ENCODE measurements at places on chromosomes 6 and 20.
A peak's percentile ranks its signal among the peaks of the same experiment; 100 is the strongest.

DNA sequence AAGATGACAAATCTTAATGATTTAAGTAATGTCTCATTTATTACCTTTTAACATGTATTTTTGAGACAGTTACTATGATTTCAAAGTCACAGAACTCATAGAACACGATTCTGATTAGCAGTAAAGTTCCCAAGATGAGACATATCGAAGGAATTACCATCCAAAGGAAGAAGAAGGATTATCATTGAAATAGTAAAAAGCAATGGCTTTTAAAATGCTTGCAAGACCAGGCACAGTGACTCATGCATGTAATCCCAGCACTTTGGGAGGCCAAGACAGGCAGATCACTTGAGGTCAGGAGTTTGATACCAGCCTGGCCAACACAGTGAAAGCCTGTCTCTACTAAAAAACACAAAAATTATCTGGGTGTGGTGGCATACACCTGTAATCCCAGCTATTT is 219.2 kb downstream of the KHDC1L start:
- DNase-seq, result no peak

DNA sequence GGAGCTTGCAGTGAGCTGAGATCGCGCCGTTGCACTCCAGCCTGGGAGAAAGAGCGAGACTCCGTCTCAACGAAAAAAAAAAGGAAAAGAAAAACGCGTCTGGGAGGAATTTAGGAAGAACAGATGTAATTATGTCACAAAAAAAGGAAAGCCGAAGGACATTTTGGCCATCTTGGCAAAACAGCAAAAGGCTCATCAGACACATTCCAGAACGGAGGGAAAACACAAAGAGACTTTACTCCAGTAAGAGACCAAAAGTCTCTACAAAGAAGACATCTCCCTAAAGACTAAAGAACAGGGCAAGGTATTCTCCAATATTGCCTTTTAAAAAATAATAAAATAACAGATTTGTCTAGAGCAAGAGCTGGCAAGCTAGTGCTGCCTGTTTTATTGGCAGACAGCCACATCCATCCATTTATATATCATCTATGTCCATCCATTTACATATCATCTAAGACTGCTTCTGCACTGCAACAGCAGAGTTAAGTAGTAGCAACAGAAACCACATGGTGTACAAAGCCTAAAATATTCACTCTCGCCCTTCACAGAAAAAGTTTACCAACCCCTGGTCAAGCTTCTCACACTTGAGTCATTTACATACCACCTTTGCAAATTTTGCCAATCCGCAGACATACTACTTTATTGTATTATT is 133.9 kb downstream of the ZMYND8 start:
- DNase-seq, result no peak

DNA sequence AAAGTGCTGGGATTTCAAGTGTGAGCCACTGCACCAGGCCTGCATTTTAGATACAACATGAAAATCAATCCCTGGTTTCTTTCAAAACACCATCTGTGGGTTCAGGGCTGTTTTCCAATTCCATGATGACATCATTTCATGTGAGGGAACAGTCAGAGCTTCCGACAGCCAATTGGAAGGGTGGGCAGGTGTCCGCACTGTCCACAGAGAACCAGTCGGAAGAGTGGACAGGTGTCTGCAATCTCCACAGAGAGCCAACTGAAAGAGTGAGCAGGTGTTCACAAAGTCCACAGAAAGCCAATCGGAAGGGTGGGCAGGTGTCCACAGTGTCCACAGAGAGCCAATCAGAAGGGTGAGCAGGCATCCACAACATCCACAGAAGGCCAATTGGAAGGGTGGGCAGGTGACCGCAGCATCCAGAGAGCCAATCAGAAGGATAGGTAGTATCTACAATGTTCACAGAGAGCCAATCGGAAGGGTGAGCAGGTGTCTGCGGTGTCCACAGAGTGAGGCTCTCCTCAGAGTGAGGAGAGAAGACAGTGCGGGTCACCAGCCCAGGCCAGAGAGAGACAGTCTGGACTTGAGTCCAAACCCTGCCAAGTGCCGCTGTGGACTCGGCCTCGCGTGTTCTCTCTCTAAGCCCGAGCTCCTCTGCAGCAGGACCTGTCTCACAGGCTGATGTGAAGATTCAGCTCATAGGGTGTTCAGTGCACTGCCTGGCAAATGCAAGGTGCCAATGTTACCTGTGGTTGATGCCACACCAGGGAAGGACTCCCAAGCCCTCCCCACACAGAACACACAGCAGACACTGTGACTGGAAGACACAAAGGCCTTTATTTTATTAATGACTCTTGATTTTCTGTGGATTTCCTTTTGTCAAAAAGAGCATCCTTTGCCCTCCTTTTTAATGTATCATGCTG is 57.3 kb downstream of the DLL1 start:
- DNase-seq, result no peak

DNA sequence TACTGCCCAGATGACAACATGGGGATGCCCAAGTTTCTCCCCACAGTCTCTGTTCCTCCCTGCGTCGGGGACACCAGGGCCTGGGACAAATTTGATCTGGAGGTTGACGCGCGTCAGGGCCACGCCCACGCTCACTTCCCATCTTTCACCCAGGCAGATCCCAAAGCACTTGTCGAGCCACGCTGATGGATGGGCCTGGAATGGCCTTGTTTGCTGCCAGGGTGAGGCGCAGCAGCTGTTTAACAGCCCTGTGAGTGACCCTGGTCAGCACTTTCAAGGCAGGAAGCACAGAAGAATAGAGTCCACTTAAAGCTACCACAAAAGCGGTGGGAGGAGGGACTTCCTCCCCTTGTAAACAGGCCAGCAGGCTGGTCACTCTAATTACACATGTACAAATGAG is 324.7 kb upstream of the JARID2 start:
- peak; percentile 77 for DNase-seq

GRCh38 chr6:1860756-1861348 is 251.1 kb downstream of the FOXC1 start:
- DNase-seq, result no peak

DNA sequence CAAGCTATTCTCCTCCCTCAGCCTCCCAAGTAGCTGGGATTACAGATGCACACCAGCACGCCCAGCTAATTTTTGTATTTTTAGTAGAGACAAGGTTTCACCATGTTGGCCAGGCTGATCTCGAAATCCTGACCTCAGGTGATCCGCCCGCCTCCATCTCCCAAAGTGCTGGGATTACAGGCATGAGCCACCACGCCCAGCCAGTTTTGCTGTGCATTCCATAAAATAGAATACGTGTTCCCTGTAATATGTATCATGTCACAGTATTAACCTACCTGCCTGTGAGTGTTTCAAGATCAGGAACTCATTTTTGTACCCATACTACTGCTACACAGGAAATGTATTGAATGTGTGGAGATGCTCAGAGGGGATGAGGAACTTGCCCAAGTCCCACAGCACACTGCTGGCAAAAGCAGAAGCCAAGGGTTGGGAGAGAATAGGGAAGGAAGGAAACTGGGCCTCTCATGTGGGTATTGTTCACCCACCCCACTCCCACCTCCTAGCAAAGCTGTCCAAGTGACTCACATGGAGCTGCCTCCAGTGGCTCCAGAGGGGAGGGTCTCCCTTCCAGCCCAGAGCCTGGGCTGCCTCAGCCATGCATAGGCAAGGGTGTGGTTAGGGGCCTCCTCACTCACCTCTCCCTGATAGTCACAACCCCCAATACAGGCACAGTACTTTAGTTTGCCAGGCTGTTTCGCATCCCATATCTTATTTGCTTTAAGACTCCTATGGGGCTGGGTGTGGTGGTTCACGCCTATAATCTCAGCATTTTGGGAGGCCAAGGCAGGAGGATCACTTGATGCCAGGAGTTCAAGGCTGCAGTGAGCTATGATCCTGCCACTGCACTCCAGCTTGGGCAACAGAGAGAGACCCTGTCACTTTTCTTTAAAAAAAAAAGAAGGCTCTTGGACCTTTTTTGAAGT is 9.4 kb downstream of the HM13 start:
- no peak for DNase-seq

GRCh38 chr20:63309261-63310071 is 16.5 kb downstream of the COL20A1 start:
- no peak for DNase-seq

DNA sequence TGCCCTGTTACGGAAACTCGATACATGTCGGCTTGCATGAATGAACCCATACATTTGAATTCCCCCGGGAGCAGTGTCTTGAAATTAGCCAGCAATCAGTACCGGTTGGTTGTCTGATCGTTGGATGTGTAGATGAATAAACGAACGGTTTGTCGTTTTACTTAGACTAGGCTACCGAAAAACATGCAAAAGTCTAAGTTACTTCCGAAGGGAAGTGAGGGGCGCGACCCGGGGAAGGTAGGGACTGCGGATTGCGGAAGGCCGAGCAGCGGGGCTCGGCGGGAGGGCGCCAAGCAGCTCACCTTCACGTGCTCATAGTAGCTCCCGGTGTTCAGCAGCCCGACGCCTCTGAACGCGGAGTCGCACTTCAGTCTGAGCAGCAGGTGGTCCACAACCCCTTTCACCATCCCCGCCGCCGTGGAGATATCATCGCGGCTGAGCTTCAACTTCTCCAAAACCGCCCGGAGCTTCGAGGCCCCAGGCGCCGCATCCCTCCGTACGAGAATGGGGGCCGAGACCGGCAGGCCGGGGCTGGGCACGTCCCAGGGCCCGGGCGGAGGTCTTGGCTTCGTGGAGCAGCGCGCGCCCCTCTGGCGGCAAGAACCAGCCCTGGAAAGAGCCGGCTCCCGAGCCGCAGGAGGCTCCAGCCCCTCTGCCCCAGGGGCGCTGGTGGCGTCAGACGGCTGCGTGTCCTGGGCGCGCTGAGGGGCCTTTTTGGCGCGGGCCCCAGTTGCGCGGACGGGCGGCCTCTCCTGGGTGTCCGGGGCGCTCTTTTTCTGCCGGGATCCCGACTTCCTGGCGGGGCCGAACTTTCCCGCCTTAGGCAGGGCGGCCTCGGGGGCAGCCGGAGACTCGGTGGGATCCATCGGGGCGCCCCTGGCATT is 632 bp downstream of the CGAS start:
- DNase-seq, result peak; percentile 30

GRCh38 chr20:18276821-18277220 is 11.5 kb upstream of the ZNF133 start:
- peak; percentile 72 for DNase-seq

DNA sequence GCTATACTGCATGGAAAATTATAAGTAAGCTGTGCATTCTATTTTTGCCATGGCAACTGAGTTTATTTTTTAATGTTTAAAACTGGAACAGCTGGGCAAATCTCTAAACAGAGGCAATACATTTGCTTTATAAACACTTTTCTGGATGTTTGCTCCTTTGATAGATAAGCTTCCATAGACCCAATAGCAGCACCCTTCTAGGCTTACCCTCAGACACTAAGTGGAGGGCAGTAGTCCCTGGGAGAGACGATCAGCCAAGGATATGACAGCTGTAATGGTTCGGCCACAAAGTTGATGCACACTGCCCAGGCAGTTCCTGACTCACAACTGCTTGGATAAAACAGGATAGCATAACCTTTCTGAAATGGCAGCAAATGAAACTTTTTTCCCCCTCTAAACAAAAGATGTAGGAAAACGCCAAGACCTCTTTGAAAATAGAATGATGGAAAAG is 8.5 kb upstream of the MRPS10 start:
- no peak for DNase-seq

GRCh38 chr6:7697820-7698623 is 27.9 kb upstream of the BMP6 start:
- DNase-seq, result no peak

GRCh38 chr6:169177516-169178166 is 76.0 kb downstream of the THBS2 start:
- no peak for DNase-seq

DNA sequence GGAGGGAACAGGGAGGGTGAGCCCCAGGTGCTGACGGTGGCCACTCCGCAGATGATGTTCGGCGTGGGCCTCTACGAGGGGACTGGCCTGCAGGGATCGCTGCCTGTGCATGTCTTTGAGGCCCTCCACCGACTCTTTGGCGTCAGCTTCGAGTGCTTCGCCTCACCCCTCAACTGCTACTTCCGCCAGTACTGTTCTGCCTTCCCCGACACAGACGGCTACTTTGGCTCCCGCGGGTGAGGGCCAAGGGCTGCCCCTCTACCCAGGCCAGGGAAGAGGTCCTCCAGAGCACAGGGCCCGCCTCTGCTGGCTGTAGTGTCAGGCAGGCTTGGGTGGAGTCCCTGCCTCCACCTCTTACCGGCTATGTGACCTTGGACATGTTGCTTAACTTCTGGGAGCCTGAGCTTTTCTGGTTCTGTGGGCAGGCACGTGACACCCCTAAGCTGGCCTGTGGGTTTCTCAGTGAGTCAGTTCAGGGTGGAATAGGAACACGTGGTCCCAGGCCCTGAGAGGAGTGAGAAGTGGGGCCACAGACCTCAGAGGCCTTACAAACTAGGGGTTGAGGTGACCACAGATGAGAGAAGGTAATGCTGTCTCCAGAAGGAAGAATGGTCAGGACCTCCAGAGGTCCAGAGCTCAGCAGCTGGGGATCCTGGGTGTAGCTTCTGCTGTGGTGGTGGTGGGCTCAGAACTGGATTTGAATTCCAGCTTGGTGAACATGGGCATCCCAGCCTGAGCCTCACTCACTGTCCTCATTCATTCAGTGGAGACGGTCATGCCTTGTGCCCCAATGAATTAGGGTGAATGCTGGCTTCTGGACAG is 11.9 kb downstream of the PCIF1 start:
- no peak for DNase-seq

- no peak for DNase-seq
Measured at GRCh38 chr6:3421791-3422434, 34.9 kb downstream of the SLC22A23 start.

DNA sequence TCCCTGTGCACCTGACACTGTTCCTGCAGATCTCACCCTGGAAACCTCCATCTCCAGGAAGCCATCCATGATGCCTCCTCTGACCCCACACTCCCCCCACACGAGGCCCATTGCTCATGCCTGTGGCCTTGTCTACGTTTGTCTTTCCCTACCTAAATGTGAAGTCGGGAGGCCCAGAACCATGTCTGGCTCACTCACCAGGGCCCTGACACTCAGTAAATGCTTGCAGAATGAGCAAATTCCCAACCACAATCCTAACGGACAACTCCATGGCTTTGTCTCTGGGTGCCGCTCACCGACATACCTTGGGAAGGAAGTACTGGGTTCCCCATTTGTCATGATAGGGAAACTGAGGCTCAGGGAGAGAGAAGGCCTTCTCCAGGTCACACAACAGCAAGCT is 7.3 kb downstream of the PEDS1 start:
- DNase-seq, result no peak

DNA sequence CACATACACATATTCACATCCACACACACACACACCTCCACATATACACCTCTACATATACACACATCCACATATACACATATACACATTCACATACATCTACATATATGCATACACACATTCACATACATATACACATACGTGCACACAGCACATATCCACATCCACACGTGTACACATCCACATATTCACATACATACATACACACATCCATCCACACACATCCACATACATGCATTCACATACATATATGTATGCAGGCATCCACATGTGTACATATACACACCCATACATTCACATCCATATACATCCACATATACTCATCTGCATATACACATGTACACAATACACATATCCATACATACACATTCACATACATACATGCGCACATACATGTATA is 25.6 kb upstream of the NKX2-2 start:
- DNase-seq, result no peak

DNA sequence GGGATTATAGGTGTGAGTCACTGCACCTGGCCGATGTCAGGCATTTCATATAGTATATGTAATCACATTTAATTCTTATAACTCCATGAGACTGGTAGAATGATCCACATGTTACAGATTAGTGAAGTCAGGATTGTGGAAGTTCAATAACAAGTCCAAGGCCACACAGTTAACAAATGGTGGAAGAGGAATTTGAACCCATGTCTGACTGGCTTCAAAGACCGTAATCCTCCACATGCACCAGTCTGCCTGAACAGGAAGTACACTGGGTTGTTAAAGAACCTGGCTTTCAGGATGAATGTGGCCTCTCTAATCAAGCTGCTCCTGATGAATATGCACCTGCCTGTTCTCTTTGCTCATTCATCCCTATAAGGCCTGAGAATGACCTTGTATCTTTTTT is 122.0 kb upstream of the HDAC2 start:
- no peak for DNase-seq

Data from NCI-H510A (cell line).